RPMI7951 (cell line): ENCODE measurements at places on chromosomes 7 and 10. TPM values are rescaled to one million over a fixed set of nuclear protein-coding genes. Genes with fewer than 3 reads are reported as not detected.

DNA sequence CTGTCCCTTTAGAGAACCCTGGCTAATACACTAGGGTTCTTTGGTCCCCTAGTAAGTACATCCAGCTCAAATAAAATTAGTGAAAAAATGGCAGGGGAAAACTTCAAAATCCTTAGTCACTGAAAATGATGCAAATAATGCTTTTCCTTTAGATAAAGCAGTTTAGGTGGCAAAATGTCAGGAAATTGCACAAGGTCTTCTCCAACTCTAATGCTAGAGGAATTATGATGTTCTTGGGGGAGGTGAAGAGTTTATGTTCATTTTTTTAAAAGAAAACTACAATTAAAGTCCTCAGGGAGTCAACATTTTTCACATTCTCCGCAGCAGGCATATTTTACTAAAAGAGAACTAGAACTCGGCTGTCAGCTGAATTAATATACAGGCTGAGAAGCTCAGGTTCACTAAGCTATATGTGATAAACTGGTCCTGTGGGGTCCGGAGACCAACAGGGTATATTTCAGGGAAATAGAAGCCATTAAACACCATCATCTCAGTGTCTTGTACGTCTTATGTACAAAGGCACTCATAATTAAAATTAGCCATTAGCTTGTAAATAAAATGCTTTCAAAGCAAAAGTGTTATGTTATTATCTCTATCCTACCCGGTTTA, 1164.7 kb upstream of the AUTS2 start:
- no peak for DNase-seq

The ECHDC3 gene
- total RNA-seq: 8.2 and 10.7 TPM in 2 replicates

The RBP4 gene
- total RNA-seq: not detected in 2 replicates

- DNase-seq: peak; percentile 58
Measured at GRCh38 chr10:63633677-63634487, 112.7 kb downstream of the REEP3 start.

The GHRHR gene
- total RNA-seq: not detected in 2 replicates

DNA sequence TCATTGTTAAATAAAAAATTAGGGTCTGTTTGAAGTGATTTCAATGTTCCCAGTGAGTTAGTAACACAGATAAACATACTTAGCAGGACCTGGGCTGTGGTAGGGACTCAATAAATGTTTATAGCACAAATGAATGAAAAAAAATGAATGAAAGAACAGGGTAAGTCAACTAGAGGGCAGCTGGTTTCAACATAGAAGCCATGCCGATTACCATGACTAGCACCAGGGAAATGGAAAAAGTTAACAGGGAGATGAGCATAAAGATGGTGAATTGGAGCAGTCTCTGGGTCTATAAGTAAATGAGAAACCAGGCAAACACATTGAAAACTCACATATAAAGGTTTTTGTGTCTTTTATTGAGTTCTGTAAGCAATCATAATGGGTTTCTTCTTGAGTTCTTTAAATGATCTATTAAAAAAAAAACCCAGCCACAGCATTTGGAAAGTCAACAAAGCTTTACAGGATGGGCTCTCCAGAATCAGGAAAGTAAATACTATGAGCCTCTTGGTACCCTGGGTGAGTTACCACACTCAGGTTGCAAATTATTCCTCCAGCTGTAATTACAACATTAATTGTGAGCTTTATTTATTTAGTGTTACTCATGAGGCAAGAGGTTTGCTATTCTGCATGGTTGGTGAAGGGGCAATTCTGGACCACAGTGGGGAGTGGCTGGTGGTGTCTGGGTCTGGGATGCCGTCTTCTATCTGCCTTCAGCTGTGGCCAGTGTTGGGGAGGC, 46.1 kb upstream of the MTPN start:
- no peak for DNase-seq
